CD4-positive, alpha-beta T cell treated with Interleukin-4 for 1 hour (primary cell): ENCODE measurements at places on chromosomes 3 and 15.

DNA sequence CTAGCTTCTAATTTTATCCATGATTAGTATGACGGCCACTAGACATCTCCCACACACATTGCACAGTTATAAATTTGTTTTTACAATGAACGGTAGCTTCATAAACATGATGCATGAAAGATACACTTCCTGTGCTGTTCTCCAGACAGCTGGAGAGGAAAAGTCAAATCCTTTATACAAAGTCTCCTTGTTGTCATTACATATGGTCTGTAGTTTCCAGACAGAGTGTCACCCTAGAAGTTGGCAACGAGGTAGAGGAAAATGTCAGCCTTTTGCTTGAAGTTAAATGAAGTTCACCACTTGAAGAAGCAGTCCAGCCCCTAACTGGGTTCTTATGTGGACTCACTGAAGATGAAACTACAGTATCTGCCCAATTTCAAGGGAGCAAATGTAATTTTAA lies 253.0 kb upstream of the P2RY1 start:
- no peak for DNase-seq

DNA sequence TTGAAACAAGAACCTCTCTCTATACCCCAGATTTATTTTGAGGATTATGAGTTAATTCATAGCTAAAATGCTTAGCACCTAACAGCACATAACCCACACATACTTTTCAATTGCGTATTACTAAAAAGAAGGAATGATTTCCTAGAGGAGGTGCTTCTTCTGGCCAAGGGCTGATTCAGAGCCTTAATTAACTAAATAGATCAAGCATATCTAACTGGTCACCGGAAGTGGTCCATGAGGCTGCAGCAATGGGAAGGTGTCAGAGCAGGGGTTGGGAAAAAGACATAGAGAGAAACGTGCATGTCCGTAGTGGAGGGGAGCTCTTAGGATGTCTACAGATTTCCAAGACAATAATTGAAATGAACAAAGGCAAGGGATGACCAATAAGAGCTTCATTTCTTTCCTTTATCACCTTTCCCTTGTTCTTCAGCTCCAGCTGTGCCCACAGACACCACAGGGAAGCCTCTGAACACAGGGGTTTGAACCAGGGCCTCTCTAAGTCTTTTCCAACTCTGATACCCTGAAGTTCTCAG lies 467 bp downstream of the HGD start:
- no peak for DNase-seq

- DNase-seq = peak; percentile 83
These were observed 68.9 kb upstream of the TNFSF10 start for GRCh38 chr3:172591876-172592771.

DNA sequence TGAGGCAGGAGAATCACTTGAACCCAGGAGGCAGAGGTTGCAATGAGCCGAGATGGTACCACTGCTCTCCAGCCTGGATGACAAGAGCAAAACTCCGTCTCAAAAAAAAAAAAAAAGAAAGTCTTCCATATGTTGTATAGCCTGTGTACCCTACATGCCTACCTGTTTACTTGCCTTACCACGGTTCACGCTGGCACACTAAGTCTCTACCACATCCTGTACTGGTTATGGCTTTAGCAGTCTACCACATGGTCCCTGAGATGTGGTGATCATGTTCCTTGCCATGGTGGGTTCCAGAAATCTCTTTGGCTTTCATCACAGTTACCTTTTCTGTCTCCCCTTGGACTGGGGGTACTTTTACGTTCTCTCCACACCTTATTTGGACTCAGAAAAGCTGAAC lies 63.8 kb upstream of the TBC1D5 start:
- peak; percentile 9 for DNase-seq

DNA sequence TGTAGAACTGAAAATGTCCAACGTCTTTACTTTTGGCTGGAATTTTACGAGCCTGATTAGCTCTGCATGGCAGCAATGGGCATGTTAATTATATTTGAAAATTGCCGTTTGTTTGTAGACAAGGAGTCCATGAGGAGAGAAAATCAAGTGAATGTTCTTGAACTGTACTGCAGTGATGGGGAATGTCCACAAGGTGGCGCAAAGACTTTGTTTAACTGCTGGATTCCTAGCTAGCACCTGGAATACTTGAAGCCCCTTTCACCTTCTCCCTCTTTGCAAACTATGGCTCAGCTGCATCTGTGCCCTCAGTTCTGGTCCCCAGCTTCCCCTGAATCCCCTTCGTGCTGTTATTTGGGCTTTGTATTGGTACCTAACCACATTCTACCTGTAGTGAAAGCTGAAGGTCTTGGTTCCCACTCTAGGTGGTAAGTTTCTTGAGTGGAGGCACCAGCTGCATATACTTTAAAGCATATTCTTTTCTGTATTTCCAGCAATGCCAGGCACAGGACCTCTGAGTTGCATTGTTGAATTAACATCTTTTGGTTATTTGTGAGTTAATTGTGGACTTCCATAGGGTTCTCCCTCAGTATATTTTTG lies 25.3 kb downstream of the EXOG start:
- DNase-seq = peak; percentile 72

DNA sequence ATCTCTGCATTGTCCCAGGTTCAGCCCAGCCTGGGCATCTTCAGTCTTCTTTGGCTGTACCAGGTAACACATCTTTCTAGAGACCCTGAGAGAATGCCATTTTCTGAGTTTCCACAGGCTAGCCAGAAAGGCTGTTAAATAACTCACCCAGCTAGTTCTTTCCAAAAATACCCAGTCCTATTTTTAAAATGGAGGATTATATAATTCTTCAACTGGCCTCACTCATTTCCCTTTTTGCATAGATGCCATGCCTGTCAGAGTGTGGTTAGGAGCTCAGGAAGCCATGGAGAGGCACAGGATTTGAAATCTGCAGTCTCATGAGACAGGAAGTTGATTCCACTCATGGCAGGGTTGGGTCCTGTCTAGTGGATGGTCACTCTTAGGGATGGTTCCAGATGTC lies 39.8 kb downstream of the CEMIP start:
- no peak for DNase-seq

- no peak for DNase-seq
These were observed 4.9 kb upstream of the IFT57 start for GRCh38 chr3:108227131-108227530.

DNA sequence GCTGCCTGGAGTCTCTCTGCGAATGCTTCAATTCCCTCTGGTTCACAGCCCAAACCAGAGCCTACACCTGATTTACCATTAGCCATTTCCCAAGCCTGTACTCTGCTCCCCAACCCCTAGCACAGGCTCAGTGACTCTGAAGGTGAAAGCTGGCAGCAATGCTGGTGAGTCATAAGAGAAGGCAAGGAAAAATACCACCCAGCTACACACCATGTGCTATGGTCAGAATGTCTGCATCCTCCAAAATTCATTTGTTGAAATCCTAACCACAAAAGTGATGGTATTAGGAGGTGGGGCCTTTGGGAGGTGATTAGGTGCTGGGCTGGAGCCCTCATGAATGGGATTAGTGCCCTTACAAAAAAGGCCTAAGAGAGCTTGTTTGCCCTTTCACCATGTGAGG lies 117.1 kb upstream of the TJP1 start:
- DNase-seq = no peak

DNA sequence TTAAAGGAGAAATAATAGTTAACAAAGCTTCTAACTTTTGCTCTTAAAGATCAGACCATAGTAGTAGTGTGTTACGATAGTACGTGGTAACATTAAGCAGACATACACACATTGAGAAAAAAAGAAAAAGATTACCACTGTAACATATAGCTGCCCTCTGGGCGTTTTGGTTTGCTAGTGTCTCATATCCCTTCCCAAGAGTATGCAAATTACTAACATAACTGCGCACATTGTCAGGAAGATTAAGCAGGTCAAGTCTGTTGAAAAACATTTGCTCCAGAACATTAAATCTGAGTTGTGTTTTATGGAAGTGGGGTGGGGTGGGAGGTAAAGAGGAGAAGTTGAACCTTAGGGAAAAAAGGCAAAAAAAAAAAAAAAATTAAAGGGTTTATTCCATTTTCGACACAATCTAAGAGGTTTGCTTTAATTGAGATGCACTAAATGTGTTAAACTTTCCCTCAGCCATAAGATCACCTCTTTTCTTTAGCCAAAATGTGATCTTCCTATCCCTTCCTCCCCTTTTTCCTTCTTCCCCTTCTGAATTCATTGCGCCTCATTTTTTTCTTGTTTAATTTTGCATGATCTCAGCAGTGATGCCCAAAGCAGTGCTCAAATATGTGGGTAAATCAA lies 1.5 kb upstream of the LRIG1 start:
- no peak for DNase-seq

DNA sequence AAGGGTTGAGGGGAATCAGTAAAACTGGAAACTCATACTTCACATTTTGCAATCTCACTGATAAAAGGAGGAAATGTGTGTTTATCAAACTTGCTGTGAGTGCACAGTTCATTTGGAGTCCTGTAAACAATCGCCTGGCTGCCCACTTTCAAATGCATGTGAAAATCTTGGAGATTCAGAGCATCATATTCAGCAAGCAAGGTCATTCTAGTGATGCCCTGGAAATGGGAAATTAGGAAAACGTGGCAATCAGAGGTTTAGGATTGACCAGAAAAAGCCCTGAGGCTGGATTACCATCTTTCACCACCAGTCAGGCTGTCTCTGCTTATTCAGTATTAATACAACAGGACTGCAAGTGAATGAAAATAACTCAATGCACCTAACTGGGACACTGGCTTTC lies 23.9 kb downstream of the DPH6 start:
- DNase-seq = no peak

DNA sequence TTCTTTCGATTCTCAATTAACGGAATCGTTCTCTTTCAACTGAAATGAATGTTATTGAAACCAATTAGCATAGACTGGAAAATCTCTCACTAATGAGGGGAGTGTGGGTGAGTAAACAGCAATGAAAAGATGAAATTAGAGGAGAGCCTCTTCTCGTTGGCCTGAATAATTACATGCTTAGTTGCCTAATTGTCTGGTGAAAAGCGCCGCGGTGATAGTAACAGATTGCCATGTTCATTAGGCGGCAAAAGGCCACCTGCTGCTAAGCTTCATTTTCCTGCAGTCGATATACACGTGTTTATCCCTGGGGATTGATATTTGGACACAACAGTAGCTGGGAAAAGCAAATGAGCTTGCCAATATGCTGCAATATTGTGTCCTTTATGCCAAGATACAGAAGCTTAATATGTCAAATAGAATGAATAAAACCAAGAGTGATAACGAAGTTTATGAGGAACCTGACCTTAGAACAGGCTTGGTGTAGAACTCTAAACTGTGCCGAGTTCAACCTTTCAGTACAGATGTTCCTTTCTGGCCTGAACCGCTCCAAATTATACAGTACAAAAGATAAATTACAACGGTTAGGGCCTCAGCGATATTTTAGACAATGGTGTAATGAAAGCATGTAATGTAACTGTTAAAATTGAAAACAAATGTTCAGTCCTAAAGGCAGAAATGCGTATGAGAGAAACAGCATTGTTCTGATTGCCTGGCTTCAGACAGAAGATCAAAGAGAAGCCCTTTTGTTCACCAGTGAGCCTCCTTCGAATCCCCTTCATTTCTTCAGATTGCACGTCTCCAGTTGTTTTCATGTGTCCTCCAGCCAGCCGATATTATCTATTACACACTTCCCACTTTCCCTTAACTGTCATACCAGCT lies 185.2 kb downstream of the SHOX2 start:
- DNase-seq = no peak

GRCh38 chr15:72117486-72118016 lies 399 bp downstream of the MYO9A start:
- DNase-seq = peak; percentile 59

GRCh38 chr3:113212150-113212843 lies 940 bp downstream of the BOC start:
- no peak for DNase-seq

GRCh38 chr15:78509726-78510312 lies 2.4 kb downstream of the HYKK start:
- no peak for DNase-seq

GRCh38 chr3:138367911-138368310 lies 19.5 kb downstream of the MRAS start:
- peak; percentile 10 for DNase-seq
